ENCODE measurements at places on chromosomes 12 and 14.

- no peak for DNase-seq
Measured at GRCh38 chr14:106670011-106670410, 1143.6 kb downstream of the TMEM121 start.

DNA sequence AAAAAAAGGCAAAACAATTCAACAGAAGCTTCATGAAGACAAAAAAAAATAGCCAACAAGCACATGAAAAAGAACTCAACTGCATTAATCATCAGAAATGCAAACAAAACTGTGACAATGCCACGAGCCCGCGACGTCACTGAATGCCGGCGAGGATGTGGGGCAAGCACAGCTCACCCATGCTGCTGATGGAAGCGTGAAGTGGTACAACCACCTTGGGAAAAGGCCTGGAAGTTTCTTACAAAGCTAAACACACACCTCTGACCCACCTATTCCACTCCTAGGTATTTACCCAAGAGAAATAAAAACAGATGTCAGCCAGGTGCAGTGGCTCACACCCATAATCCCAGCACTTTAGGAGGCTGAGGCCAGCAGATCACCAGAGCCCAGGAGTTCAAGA, 10.5 kb downstream of the BTBD6 start:
- no peak for DNase-seq

DNA sequence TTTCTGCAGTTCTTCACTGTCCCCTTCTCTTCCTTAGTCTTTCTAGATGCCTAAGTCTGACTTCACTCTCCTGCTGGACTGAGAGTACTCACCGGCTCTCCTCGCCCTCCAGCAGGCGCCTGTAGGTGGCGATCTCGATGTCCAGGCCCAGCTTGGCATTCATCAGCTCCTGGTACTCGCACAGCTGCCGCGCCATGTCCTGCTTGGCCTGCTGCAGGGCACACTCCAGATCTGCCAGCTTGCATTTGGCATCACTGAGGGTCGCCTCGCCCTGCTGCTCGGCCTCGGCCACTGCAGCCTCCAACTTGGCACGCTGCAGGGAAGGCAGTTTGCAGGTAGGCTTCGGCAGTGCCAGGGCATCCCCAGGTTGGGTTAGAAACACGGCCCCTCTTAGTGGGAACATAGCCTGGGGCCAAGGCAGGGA, 5.2 kb downstream of the KRT84 start:
- DNase-seq = no peak

- no peak for DNase-seq
Measured at GRCh38 chr12:15052691-15053090, 79.8 kb downstream of the PDE6H start.

- no peak for DNase-seq
Measured at GRCh38 chr12:1830401-1830845, 10.1 kb downstream of the LRTM2 start.

DNA sequence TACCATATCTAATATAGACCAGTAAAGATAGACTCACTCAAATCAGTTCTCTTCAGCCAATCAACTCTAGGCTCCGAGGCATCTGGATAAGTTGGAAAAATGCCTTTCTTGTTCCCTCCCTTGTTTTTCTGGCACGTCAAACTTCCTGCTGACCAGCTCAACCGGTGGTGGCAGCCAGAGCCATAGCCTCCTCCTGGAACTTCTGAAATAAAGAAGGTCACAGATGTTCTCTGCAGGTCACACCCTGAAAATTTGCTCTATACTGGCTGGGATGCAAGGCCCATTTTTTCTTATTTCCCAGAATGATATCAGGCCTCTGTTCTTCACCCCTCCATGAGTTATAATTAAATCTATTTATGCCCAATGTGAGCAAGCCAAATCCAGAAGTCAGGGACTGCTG, 81.9 kb downstream of the BMP4 start:
- DNase-seq = no peak

GRCh38 chr12:6887460-6887859, 14.4 kb upstream of the SPSB2 start:
- DNase-seq = no peak

DNA sequence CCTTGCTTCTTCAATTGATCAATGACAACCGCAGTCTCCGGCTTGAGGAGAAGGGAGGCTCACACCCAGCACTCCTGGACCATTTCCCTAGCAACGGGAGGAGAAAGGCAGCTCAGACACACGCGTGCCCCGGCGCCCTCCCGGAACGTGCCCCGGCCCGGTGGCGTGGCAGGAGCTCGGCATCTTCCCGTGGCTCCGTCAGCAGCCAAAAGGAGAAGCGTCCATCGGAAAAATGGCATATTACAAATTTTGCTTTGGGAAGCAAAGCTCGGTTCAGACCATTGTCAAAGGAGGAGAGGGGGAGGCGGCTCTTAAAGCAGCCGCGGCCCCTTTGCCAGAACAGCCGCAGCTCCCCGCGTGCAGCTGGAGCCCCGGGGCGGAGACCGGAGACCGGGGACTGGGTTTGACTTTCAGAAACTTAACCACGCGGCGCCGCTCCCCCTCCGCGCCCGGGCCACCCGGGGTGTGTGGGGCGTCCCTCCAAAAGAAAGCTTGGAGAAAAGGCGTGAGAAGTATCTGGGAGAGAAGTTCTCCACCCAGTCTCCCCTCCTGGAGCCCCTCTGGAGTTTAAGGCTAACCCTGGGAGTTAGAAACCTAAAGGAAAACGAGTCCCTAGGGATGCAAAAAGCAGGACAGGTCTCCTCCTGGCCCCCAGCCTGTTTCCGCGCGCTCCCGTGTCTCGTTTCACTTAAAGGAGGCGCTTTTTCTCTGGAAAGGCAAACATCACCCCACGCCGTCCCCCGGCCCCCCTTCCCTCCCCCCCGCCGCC, 545 bp downstream of the PPFIA2 start:
- DNase-seq = peak; percentile 67

GRCh38 chr12:93497456-93497855, 30.1 kb downstream of the MRPL42 start:
- no peak for DNase-seq

GRCh38 chr14:52355526-52355925, 41.4 kb downstream of the PTGER2 start:
- DNase-seq = no peak

GRCh38 chr12:57368349-57369095, 62.3 kb downstream of the R3HDM2 start:
- DNase-seq = no peak

- DNase-seq = no peak
Measured at GRCh38 chr14:36520601-36521525, 831 bp upstream of the NKX2-1 start.

DNA sequence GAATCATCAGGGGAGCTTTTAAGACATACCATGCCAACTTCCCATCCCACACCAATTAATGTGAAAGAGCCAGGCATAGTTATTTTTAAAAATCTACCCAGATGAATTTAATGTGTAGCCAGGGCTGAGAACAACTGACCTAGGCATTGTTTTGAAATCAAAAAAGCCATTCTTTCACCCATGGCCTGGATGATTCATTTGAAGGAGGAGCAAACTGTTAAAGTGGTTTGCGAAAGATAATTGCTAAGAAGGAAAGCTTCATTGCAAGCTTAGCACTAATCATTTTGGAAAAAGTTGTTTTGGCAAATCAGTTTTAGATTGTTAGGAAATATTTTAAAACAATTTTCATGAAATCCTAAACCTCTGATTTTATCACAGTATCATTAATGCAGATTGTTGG, 2.1 kb upstream of the GTSF1 start:
- no peak for DNase-seq

DNA sequence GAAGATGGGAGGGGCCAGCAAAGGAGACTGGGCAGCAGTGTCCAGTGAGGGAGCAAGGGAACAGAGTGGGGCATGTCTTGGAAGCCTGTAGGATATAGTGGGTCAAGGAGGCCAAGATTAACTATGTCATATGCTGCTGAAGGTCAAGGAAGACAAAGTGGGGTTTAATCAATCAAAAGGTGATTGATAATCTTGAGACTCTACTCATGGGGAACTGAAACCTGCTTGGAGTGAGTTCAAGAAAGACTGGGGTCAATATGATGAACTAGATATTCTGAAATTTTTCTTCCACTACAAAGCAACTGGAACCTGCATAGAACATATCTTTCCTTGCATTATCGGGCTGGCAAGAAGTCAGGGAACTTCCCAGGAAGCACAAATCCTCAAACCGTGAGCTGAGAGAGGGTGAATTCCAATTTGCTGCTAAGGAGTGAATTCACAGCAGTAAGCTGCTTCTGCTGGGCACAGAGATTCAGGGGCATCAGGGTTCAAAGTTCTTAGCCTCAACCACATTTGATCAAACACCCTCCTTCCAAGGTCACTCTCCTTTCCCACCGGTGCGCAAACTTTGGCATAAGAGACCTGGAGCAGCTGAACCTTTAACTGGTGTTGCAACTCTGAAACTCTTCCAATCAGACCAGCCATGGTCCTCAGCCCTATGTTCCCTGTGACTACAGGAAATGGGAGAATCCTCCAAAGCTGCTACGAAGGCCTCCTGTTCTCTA, 40.3 kb upstream of the DCD start:
- DNase-seq = no peak

DNA sequence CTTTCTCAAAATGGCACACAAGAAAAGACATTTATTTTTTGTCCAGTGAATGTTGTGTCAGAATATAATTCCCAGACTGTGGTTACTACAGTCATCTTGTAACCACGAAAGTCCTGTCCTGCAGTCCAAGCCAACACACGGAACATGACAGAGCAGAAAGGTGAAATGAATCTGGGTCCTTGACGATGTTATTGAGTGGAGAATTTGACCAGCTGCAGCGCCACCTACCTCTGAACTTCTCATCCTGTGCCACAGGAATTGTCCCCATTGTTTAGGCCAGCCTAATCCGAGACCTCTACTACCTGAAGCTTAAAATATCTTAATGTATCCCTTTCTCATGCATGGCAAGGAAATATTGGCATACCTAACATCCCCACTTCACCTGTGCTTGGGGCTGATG, 64.1 kb upstream of the OTX2 start:
- DNase-seq = no peak

DNA sequence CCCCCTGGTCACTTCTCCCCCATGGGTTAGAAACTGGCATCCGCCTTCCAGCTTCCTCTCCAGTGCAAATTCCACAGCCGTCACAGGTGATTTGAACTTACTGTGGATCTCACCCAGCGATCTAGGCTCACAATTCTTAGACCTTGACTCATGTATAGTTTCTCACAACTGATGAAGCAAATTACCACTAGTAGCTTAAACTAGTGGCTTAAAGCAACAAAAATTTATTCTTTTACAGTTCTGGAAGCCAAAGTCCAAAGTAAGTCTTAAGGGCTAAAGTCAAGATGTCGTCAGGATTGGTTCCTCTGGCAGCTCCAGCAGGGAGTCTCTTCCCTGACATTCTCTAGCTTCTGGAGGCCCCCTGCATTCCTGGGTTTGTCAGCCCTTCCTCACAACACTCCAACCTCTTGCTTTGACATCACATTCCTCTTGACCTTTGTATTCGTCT, 117.4 kb downstream of the KTN1 start:
- DNase-seq = no peak

- no peak for DNase-seq
Measured at GRCh38 chr14:68106905-68107304, 287.3 kb downstream of the RAD51B start.

- DNase-seq = no peak
Measured at GRCh38 chr12:109191621-109192250, 75.3 kb downstream of the ACACB start.

GRCh38 chr14:70804556-70805162, 4.7 kb downstream of the MAP3K9 start:
- no peak for DNase-seq

DNA sequence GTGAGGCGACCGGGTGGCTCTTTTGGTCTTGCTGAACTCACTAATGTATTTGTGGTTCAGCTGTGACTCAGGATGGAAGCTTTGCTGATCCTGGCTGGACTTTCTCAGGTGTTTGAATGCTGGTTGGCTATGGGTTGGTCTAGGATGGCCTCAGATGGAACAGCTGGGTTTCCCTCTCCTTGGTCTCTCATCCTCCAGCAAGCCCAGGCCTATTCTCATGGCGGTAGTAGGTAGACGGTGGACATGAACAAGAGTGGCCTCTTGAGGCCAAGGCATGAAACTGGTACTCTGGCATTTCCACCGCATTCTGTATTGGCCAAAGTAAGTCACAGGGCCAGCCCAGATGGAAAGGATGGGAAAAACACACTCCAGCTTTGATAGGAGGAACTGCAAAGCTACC, 11.8 kb upstream of the POLR3B start:
- no peak for DNase-seq

DNA sequence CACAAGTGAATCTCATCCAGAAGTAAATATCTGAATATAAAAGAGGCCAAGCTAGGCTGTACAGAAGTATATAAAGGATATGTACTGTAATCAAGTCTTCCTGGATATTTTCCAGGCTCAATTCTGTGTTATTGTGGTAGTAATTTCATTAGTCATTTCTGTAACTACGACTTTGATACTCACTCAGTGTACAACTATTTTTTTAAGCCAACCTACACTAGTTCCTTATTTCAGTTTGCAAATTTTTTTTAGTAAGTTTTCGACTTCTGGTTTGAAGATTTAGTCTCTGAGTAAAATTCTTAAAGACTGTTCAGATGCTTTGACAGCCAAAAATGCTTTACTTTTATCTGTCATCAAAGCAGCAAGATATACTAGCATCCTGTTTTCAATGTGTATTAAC, 130.8 kb downstream of the CAPZA3 start:
- no peak for DNase-seq

Measured in MM.1S (cell line).